ENCODE measurements at places on chromosomes 5 and 9. TPM values are rescaled to one million over a fixed set of nuclear protein-coding genes. Genes with fewer than 3 reads are reported as not detected.

DNA sequence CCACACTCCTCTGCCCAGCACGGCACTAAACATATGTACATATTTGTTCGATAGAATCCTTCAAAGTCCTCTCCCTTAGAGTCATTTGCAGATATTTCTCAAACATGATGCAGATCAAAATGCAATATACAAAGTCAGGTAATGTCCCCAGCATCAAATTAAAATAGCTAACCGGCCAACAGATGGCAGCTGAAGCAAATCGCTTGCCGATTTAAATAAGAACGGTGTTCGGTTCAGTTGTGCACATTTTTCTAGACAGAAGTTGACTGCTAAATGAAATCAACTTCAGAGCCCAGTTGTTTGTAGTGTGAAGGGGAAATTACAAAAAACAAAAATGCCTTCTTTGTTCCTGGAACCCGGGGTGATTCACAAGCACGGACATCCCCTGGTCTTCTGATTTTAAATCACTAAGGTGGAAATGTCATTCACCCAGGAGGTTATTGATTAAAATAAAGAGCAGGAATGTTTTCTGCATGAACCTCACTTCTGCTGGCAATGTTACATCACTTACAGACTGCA, 219.2 kb downstream of the EBF1 start:
- DNase-seq: no peak

- peak; percentile 20 for DNase-seq
These were observed 4.0 kb downstream of the CSF1R start for GRCh38 chr5:150082374-150082773.

- DNase-seq: peak; percentile 23
These were observed 146.5 kb upstream of the TLX3 start for GRCh38 chr5:171162596-171162995.

GRCh38 chr5:119037496-119038215, 33.2 kb upstream of the DMXL1 start:
- peak; percentile 33 for DNase-seq

DNA sequence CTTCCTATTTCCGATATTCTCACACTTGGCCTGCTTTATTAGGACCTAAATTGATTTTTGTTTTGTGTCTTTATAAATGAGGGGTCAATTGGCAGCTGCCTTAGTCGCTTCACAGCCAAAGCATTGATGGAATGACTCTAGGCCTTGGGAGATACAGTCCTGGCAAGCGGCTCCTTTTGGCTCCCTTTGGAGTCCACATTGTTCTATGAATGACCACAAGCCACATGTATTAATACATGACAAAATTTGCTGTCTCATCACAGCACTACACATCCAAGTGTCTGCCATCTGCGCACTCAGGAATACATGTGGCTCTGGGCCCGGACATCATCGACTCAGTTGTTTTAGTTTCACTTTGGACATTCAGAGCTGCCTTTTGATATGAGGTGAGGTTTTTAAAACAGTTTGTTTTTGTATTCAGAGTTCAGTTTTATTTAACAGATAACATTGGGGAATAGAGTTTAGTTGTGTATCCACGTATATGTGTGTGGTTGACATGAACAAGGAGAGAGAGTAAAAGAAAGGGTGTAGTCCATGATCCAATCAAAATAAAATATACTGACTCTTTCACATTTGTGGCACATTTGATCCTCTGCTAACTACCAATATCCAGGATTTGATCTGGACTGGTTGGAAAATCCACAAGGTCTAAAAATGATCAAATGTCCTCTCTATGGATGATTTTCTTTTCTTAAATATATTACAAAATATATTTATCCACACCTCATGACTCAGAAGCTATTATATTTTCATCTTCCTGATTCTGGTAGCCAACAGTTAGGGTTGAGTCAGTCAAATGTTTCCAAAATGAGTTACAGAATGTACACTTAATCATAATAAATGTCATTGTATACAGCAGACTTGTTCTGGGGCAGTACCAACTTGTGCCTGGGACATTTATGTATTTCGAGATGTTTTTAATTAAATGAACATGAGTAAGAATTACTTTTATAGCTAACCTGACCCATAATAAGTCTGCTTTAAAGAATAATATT, 114.0 kb upstream of the MTAP start:
- peak; percentile 47 for DNase-seq

DNA sequence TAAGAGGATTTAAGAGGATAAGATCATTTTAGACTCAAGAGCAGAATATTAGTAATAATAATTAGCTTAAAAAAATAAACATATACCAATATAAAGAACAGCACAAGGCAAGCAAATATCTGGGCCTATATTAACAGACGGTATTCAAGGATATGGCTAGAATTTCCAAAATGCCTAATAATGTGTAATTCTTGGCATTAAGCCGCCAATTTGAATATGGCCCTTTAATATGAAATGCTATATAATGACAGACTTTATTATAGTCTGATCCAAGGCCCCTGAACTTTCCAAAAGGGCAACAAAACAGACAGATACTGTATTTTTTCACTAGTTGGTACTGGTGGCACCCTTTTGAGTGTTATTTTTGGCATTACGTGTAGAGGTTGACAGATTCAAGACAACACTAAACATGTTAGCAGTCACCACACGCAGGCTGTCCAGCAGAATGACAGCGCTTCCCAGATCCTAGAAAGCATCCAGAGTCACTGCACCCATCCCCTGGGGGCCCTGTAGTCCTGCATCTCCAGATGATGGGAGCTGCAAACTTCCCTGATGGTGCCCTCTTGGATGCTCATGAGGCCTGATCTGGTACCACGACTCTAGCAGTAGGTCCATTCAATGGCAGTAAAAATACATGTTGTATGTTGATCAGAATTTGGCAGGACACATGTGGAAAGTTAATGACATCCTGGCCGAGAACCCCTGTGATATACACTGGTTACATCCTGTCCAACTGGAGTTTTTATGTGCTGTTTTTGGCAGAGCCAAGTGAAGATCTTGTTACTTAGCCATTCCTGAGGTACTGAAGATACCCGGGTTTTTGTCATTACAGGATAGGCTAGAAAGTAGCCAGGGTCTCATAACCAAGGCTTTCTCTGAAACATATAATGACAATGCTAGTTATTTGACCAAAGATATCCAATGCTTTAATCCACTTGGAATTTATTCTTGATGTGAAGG, 1.7 kb upstream of the ABL1 start:
- DNase-seq: peak; percentile 62

- DNase-seq: no peak
These were observed 200.9 kb downstream of the AUH start for GRCh38 chr9:91160599-91161464.

DNA sequence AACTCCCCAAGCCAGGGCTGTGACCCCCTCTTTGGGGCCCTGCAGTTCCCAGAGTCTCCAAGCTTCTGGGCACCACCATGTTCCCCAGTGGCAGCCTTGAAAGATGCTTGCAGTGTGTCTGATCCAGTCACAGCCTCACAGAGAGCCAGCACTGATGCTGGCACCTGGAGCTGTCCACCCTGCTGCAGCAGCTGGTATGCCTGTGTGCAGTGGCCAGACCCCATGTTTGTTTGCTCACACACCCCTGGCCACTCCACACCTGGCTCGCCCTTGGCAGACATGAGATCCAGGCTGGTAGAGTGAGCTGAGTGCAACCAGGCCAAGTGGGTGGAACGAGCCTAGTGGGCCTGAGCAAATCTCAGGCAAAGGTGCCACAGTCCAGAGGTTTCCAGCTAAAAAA, 106.0 kb downstream of the C9orf50 start:
- no peak for DNase-seq

DNA sequence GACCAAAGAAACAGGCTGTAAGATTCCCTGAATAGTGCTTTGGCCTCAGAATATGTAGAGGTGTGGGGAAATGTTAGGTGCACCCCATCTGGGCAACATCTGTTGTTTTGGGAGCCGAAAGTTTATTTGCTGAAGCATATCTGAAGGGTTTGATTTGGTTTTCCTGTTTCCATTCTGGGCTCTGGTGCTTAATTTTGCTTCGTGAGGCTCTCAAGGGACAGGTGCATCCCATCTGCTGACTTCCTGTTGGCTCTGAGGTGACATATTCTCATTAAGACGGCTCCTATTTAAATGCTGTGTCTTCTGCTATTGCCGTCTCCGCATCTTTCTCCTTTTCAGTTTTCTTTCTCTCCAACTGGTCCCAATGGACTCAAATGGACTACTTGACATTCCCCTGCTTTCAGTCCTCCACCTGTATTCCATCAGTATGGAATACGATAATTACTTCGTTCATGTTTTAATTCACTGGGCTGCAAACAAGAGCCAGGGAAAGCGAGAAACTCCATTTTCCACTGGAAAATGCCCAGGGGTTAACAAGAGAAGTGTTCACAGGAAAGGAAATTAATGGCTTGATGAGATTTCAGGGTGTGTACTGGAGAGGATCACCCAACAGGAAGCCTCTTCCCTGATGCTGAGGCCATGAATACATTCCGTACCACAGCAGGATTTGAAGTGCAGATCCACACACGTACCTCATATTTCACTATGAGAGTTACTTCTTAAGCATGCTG, 104.0 kb downstream of the MTX3 start:
- no peak for DNase-seq

GRCh38 chr9:18122171-18122570, 351.8 kb upstream of the ADAMTSL1 start:
- DNase-seq: no peak

DNA sequence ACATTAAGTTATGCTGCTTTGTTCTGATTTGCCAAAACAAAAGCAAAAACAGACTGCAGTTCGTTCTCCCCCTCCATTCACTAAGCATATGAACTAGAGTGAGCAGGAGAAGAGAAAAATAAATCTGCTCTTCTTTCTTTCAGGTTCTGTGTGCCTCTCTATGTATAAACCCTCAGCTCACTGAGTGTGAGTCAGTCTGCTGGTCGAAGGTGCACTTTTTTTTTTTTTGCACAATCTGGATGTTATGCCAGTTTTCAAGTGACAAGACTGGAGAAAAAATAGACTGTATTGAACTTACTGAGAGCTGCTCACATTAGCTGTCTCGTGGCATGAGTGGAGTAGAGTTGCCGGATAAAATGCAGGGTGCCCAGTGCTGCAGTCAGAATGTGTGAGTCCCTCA, 244.6 kb upstream of the ATP10B start:
- DNase-seq: no peak

PCDHB8 gene
- 0.58 TPM for total RNA-seq

PDZD2 gene
- 10.6 TPM for total RNA-seq

OLFML2A gene
- total RNA-seq: 1.7 TPM
